D341Med (cell line): ENCODE measurements at places on chromosomes 1 and 21.

- no peak for DNase-seq
Observed at GRCh38 chr1:151013518-151013917, 5.3 kb downstream of the PRUNE1 start.

GRCh38 chr1:14815175-14815877, 216.8 kb downstream of the KAZN start:
- DNase-seq = no peak

DNA sequence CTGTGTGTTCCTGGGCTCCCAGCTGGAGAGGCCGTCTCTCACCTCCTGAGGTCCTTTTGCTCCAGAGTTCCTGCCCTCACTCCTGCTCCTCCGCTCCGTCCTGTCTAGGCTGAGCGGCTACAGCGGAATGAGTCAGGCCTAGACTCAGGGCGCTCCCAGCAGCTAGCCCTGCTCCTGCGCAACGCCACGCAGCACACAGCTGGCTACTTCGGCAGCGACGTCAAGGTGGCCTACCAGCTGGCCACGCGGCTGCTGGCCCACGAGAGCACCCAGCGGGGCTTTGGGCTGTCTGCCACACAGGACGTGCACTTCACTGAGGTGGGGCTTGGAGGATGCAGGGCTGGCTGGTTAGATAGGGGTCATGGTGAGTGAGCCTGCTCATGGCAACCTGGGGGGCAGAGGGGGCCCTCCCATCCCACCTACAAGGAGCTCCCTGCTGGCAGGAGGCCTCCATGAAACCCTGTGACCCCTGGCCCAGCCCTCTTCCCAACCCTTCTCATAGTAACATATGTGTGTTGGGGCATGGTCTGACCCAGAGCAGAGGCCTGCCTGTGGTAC, 15.1 kb downstream of the PSRC1 start:
- DNase-seq = no peak

DNA sequence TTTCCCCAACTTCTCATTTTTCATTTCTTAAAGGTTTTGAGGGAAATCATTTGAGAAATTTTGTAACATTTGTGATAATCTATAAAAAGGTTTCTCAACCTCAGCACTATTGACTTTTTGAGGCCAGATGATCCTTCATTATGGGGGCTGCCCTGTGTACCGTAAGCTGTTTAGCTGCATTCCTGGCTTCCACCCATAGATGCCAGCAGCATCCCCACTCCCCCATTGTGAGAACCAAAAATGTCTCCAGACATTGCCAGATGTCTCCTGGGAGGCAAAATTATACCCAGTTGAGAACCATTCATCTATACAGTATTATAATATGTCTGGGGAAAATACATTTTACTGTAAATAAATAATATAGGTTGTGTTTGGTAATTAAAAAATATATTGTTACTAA, 146.0 kb downstream of the PBX1 start:
- peak; percentile 65 for DNase-seq

DNA sequence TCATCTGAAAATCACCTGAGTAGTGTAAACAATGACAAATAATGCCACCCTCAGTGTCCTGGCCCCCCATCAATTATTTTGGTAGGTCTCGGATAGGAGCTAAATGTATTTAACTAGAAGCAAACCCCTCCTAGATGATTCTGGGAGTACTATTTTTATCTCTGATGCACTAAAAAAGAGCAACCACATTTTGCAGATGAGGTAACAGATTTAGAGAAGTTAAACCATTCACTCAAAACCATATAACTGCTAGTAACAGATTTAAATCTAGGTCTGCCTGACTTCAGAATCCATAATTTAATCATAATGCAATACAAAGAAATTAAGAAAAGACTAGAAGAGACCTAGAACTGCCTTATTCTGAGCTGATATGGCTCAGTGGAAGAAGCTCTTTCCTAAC, 17.3 kb upstream of the PTCH2 start:
- DNase-seq = no peak

DNA sequence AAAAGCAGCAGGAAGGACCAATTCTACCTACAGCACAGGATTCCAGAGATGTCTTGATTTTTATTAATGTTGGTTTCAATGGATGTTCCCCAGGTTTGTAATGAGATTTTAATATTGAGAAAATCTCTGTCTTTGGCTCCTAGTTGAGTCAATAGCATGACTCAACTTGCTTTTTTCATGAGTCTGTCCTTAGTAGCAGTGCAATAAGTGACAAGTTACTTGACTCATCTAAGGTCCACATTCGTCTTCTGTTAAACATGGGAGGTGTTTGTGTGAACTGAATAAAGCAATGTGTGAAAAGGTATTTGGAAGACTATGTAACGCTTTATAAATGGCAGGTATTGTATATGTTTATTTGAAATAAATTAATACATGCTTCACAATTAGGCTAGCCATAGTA, 645.0 kb upstream of the PTBP2 start:
- DNase-seq = no peak

GRCh38 chr1:6367381-6368012, 26.1 kb downstream of the ACOT7 start:
- no peak for DNase-seq

GRCh38 chr1:159923203-159924024, 1.9 kb downstream of the TAGLN2 start:
- no peak for DNase-seq

DNA sequence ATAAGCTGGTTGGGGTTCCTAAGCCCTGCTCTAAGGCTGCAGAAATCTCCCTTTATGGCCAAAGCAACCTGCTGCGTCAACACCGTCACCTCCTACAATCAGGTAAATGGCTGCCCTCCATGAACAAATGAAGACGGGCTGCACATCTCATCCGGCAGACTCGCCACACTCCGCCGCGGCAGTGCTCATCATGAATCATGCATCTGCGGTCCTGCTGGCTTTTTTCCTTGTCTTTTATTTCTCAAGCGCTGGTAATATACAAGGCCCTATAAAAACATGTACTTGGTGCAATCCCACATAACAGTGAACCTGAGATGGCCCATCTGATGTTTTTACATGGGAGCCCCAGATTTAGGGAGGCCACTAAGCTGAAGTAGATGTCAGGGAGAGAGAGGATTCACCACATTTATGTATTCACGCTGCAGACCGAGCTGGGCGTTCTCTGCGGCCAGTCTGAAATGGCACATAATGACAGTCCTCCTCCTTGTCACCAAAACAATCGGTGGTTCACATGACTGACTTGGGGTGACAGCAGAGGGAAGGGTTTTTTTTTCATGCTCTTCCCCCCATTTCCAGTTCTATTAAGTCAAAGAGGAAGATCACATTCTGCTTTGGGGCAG, 91.6 kb downstream of the KAZN start:
- DNase-seq = no peak

- DNase-seq = no peak
Observed at GRCh38 chr1:107451715-107452114, 310.9 kb downstream of the NTNG1 start.
